ENCODE measurements at places on chromosomes 5 and 9.

DNA sequence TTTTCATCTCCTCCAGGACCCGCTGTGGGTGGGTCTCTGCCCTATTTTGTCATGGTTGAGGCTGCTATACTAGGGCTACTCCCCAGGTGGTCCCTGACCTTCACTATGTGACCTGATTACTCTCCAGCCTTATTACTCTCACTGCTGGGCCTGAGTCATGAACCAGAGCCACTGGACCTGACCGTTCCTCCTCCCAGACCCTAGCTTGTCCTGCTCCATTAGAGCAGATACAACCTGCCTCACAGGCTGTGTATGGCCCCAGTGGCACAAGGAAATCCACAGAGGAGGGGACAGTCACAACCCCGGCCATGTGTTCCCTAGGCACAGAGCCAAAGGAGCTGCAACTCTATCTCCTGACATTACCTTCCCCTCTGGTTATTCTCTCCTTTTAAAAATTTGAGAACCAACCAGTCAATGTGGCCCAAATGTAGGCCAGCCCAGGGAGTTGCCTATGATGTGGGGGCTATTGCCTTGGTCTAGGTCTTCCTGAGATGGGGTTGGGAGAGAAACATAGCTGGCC is 96.0 kb upstream of the FSTL4 start:
- no peak for DNase-seq

DNA sequence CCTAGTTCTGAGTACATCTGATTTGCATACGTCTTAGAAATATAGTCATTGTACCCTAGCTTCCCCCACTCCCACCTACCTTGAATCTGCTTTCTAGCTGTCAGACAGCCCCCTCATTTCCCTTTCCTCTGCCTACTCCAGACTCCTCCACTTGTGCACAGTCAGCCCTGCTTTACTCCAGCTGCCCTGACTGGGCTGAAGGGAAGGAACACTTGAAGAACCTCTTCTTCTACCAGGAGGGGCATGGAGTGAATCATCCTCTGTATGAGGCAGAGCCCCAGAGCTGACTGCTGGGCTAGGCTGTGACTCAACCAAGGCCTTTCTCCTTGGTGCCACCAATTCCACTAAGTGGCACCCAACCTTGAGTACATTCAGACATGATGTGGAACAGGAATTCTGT is 18.1 kb upstream of the ZFR start:
- no peak for DNase-seq

GRCh38 chr5:156273325-156273724 is 53.6 kb upstream of the SGCD start:
- DNase-seq: no peak

DNA sequence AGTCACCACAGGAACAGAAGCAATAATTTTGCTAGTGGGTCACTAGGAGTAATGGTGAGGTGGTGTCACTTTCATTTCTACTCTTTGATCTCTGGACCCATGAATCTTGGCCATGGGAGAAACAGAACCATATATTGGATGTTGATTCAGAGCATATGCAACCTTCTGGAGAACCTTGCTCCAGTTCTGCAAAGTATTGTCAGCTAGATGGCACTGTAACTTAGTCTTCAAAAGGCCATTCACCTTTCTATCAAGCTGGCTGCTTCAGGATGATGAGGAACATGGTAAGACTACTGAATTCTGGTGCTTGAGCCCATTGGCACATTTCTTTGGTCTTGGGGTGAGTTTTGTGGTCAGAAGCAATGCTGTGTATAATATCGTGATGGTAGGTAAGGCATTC is 129.1 kb upstream of the FBN2 start:
- no peak for DNase-seq

Measured in effector CD8-positive, alpha-beta T cell (primary cell).